Activated T-helper 2 cell treated with anti-CD3 and anti-CD28 coated beads, Interferon-gamma antibody, Interleukin-2, Interleukin-4, amounts not matched to agents 10 μg/mL and 5 μg/mL and 100 μg/mL, durations not matched to agents 14 hours and 24 hours and 36 hours (primary cell): ENCODE measurements at places on chromosomes 12 and 14. TPM values are rescaled to one million over a fixed set of nuclear protein-coding genes. Genes with fewer than 3 reads are reported as not detected.

Gene GLS2
- 1.5 and 3.1 TPM in 2 replicates for total RNA-seq

- no peak overlapping the region for H3K27ac ChIP-seq
- H3K4me1 ChIP-seq = no peaks in the 10 kb centered on the region
- H3K4me3 ChIP-seq = no peak overlapping the region
- DNase-seq = no peak
Observed at GRCh38 chr12:71552728-71553501, 110.7 kb downstream of the ZFC3H1 start.

Gene PLA2G1B
- not detected in 2 replicates for total RNA-seq

Gene SCNN1A
- not detected in 2 replicates for total RNA-seq

DNA sequence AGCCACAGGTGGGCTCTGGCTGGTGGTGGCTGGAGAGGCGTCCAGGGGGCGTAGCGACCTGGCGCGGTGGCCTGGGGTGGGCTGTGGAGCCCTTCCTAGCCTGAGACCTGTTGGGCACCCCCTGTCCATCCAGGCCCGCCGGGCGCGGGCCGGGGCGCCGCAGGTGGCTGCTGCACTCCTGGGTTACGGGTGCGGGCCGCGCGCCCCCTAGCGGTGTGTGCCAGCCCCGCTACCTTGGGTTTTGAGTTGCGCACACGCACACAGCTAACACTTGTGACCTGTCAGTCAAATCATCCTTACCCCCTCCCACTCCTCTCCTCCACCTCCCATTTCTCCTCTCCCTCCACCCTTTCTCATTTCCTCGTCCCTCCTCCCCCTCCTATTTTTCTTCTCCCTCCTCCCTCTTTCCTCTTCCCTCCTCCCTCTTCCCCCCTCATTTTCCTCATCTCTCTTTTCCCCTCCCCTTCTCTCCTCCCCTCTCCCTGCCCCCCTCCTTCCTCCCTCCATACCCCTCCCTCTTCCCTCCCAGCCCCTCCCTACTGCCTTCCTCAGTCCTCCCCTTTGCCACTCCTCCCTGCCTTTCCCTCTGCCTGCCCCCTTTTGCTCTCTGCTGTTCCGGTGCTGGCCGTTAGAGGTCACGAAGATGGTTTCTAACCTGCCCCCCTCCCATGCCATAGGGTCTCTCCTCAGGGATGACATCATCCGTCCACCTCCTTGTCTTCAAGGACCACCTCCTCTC, 2.3 kb downstream of the MEG3 start:
- H3K36me3 ChIP-seq = no peaks in the 10 kb centered on the region
- no peak overlapping the region for H3K4me3 ChIP-seq
- H3K27ac ChIP-seq = no peak overlapping the region
- no peaks in the 10 kb centered on the region for H3K4me1 ChIP-seq
- peaks cover 26% of the 10 kb centered on the region for H3K27me3 ChIP-seq

GRCh38 chr12:41186026-41186425, 2.1 kb upstream of the PDZRN4 start:
- H3K27ac ChIP-seq = no peak overlapping the region
- H3K4me1 ChIP-seq = no peaks in the 10 kb centered on the region
- peaks cover 35% of the 10 kb centered on the region for H3K27me3 ChIP-seq
- DNase-seq = no peak
